ENCODE measurements at places on chromosomes 5 and 9. TPM values are rescaled to one million over a fixed set of nuclear protein-coding genes. Genes with fewer than 3 reads are reported as not detected.

Gene DBH
- not detected for total RNA-seq

Gene IL4
- total RNA-seq, result not detected

Gene GRM6
- total RNA-seq, result not detected

Gene RNF183
- total RNA-seq, result not detected

Gene DRD1
- total RNA-seq, result not detected

Gene PLCXD3
- 0.64 TPM for total RNA-seq

Gene NUDT12
- 12.8 TPM for total RNA-seq

All from epithelial cell of alveolus of lung (primary cell).